NCI-H1105 treated with DMSO at 0.1 percent for 48 hours (cell line): ENCODE measurements at places on chromosomes 12 and 14.
A peak's percentile ranks its signal among the peaks of the same experiment; 100 is the strongest.

GRCh38 chr14:90513161-90514014 lies 116.6 kb downstream of the CALM1 start:
- DNase-seq: peak; percentile 94

DNA sequence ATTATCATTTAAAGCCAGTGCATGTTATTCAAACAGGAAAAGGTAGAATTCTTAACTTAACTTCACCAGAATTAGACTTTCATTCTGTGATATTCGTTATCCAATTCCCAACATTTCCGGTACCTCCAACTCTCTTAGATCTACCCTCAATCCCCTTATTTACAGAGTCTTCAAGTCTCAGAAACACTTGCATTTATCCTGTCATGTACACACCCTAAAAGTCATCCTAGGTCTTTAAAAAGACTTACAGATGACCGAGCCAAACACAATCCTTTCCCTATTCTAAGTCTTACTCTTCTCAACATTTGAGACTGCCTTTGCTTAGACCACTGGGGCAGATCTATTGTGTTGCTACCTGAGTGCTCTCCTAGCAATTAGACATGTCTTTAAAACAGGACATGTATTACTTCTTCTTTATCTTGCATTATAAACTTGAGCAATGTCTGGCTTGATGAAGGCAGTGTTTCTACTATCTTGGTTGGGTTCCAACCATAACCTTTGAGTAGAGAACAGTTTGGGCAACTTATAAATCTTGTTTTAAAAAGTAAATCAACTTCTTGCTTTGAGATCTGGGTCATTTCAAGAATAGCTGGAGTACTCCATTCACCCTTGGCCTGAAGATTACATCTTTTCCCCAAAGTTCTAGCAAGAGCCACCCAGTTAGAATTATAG lies 140.6 kb upstream of the PLEKHG7 start:
- DNase-seq: no peak

- no peak for DNase-seq
Measured at GRCh38 chr14:58643366-58643765, 5.6 kb downstream of the DACT1 start.

GRCh38 chr12:127293507-127294310 lies 973.3 kb upstream of the TMEM132C start:
- DNase-seq: peak; percentile 4
